ENCODE measurements at places on chromosomes 12 and 14. TPM values are rescaled to one million over a fixed set of nuclear protein-coding genes. Genes with fewer than 3 reads are reported as not detected.
A peak's percentile ranks its signal among the peaks of the same experiment; 100 is the strongest.

- no peak for DNase-seq
Observed at GRCh38 chr14:105366386-105367074, 31.8 kb upstream of the TEX22 start.

The TAS2R9 gene
- total RNA-seq: 1.8 TPM

The TRPV4 gene
- total RNA-seq: 4.1 TPM

DNA sequence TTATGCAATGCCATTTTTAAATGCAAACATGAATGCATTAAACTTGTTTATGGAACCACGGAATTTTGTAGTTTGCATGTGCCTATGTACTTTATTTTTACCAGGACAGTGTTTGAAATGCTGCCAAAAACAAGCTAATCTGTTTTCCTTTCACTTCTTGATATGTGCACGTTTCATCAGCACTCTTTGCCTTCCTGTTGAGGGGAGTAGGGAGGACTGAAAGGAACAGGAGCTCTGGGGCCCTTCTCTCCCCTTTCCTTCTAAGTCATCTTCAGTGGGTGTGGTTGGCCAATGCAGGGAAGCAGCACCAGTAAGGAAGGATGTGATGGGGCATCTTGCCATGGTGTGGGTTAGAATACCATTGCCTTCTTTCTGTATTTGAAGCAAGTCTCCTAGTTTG lies 12.1 kb upstream of the PPP4R4 start:
- peak; percentile 55 for DNase-seq

Measured in cardiac muscle cell (in vitro differentiated cells and primary cell).